ENCODE measurements at places on chromosomes 2 and 18.

DNA sequence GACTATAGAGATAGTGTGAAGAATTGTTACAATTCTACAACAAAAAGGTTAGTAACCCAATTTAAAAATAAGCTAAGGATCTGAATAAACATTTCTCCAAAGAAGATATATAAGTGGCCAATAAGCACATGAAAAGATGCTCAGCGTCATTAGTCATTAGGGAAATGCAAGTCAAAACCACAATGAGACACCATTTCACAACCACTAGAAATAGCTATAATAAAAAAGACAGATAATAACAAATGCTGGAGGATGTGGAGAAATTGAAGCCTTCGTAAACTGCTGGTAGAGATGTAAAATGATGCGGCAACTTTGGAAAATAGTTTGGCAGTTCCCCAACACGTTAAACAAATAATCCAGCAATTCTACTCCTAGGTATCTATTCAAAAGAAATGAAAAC is 366.5 kb upstream of the POU3F3 start:
- DNase-seq, result no peak

- peak; percentile 1 for DNase-seq
Observed at GRCh38 chr18:38545071-38545470, 979.5 kb upstream of the CELF4 start.

- DNase-seq, result no peak
Observed at GRCh38 chr2:9618410-9618809, 12.4 kb downstream of the YWHAQ start.

DNA sequence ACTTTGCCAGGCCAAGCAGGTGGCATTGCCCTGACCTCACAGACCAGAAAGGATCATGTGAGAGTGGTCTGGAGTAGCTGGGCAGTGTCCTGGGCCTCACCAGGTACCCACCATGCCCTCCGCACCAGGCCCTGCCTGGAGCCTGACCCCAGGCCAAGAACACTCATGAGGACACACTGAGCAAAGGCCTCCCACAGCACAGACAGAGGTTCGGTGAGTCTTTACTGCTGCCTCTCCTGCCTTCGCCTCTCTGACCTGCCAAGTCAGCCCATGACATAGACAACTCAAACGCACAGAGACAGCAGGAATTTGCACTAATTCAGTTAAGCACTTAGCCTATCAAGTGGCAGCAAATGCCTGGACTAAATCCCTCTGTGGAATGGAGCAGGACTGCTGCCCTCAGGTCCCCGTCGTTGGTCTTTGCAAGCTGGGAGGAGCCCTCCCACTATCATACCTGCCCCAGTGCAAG is 62.5 kb downstream of the RHOB start:
- DNase-seq, result no peak

GRCh38 chr2:37635504-37636380 is 35.7 kb downstream of the CDC42EP3 start:
- DNase-seq, result peak; percentile 71

DNA sequence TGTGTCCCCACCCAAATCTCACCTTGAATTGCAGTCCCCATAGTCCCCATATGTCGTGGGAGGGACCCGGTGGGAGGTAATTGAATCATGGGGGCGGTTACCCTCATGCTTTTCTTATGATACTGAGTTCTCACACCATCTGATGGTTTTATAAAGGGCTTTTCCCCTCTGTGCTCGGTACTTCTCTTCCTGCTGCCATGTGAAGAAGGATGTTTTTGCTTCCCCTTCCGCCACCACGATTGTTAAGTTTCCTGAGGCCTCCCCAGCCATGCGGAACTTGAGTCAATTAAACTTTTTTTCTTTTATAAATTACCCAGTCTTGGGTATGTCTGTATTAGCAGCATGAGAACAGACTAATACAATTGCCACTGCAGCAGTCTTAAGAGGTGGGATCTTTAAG is 134.9 kb downstream of the LTBP1 start:
- no peak for DNase-seq

DNA sequence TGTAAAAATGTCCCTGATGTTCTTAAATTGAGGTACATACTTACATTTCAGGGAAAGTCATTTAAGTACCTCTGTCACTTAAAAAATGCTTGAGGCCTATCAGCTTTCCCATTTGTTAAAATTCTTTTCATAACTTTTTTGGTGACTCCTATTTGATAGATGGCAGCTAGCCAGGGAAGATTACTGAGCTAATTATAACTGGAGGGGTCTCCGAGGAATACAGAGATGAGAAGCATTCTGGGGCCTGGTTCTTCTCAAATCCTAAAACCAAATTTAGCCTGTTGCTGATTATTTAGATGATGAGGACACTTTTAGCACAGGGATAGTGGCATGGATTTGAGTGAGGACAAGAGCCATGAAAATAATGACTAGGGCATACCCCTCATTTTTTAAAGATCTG is 4.8 kb downstream of the UGP2 start:
- peak; percentile 48 for DNase-seq

DNA sequence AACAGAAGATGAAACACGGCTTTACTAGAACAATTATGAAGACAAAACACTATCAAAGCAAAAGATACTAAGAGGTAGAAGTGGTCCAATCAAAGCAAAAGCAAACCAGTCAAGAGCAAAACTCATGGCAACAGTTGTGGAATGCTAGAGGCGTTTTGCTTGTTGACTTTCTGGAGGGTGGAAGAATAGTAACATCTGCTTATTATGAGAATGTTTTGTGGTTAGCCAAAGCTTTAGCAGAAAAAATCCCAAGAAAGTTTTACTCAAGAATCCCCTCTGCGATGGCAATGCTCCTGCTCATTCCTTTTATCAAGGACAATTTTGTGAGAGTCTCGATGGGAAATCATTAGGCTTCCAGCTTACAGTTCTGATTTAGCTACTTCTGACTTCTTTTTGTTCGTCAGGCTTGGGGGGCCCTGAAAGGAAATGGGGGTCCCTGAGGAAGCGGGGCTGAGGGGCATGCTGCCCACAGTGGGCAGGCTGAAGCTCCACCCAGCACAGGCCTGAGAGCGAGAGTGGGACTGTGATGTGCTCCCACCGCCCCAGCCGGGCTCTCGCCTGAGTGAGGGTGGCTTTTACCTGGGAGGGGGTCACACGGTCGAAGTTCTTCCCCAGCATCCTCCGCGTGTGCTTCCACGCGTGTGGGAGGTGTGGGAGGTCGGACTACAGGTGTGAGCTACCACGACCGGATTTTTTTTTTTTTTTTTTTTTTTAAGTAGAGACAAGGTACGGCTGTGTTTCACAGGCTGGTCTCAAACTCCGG is 49.0 kb upstream of the MC4R start:
- DNase-seq, result no peak

DNA sequence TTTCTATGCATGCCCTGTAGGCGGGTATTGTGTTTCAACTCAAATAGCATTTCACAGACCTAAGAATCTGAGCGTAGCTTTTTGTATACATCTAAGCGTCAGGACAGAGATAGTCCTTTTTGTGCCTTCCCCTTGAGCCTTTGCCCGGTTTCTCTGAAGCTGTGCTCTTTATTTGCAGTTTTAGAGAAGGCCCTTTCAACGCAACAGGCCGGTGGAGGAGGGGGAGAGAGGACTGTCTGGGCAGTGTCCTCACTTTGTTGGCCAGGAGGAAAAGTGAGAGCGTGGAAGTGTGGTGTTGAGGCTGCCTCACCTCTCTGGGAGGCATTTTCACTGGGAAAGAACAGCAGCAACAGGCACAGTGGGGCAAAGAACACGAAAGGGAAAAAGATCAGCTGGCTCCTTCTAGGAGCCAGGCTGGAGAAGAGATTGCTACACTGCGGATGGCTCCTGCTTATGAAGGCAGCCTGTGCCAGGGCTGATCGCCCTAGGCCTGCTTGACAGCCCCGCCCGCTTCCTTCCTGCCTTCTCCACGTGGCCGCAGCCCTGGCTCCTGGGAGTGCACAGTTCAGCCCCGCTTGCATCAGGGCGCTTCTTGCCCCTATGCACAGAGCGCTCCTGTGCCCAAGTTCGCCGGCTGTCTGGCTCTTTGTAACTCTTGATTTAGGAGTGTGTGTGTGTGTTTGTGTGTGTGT is 195.6 kb upstream of the POU3F3 start:
- DNase-seq, result no peak

DNA sequence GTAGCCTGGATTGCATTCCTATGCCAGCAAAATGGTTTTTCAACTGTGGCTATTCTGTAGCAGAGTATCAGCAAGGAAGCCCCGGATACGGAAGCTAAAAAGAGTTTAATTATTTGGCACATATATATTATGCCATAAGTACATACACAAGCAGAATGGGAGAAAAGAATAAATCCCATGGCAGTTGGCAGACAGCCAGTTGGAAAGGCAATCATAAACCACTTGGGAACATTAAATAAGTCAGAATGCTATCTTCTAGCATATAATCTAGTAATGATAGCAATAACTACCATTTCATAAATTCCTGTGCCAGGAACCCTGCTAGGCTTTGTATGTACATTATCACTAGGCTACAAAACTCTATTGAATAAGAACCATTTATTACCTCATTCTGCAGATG is 26.0 kb downstream of the GALNT5 start:
- DNase-seq, result no peak

GRCh38 chr18:48819781-48820482 is 130.8 kb downstream of the SMAD7 start:
- no peak for DNase-seq

- peak; percentile 63 for DNase-seq
Observed at GRCh38 chr2:61887717-61888266, 664 bp downstream of the CCT4 start.

DNA sequence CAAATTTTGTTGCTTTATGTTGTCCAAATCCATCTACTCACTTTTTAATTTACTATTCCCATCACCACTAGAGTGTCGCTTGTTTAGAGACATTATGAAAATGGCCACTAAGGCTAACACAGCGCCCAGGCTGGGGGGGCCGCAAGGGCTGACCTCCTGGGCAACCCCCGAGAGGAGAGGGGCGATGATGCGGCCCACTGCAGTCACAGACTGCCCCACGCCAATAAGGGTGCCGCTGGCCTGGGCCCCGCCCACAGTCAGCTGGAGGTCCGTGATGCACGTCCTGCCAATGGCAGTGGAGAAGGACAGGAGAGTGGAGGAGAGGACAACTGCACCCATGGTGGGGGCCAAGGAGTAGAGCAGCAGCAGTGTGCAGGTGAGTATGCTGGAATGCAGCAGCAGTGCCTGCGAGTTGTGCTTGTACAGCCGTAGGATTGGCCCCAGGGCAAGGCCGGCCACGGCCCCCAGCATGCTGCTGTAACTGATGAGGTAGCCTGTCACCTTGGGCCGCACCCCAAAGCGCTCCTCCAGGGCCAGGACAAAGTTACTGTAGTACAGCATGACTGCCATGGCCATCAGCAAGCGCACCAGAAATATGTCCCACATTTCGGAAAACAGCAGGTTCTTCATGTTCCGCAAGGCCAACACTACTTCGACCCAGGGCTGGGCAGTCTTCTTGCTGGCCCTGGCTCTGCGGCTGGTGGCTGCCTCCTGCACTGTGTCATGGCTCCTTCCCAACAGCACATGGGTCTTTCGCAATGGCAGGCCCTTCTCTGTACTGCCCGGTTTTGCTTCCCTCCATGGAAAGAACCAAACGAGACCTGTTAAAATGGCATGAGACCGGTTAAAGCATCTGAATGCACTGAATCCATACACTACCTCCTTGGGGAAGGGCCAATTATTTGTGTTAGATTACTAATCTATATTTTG is 43.2 kb upstream of the TMEM182 start:
- DNase-seq, result no peak

GRCh38 chr18:63963615-63964256 is 6.1 kb upstream of the SERPINB8 start:
- peak; percentile 79 for DNase-seq

GRCh38 chr2:100655936-100656534 is 93.2 kb downstream of the PDCL3 start:
- DNase-seq, result no peak

GRCh38 chr18:499776-500631 is 497 bp downstream of the COLEC12 start:
- peak; percentile 48 for DNase-seq

- peak; percentile 1 for DNase-seq
Observed at GRCh38 chr2:136766073-136766404, 694 bp downstream of the THSD7B start.

GRCh38 chr2:240885566-240885965 is 10.4 kb downstream of the MAB21L4 start:
- no peak for DNase-seq

DNA sequence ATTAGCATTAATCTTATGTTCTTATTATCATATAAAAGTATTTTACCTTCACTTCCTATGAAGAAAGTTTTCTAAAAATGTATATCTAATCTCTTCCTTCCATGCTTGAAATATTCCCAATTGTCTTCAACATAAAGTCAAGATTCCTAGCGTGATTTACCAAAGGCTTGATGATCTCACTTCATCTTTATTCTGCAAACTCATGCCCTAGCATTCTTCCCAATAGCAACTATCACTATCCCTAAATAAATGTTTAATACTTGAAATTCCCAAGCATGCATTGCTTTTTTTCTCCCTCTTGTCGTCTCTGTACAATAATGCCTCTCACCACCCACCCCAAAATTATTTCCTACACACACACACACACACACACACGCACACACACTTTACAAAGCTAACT is 125.8 kb downstream of the VWC2L start:
- no peak for DNase-seq

- no peak for DNase-seq
Observed at GRCh38 chr18:37006742-37007141, 177.8 kb downstream of the KIAA1328 start.

GRCh38 chr2:51329512-51329911 is 297.6 kb upstream of the NRXN1 start:
- no peak for DNase-seq

- no peak for DNase-seq
Observed at GRCh38 chr2:55962915-55963314, 39.3 kb upstream of the EFEMP1 start.

DNA sequence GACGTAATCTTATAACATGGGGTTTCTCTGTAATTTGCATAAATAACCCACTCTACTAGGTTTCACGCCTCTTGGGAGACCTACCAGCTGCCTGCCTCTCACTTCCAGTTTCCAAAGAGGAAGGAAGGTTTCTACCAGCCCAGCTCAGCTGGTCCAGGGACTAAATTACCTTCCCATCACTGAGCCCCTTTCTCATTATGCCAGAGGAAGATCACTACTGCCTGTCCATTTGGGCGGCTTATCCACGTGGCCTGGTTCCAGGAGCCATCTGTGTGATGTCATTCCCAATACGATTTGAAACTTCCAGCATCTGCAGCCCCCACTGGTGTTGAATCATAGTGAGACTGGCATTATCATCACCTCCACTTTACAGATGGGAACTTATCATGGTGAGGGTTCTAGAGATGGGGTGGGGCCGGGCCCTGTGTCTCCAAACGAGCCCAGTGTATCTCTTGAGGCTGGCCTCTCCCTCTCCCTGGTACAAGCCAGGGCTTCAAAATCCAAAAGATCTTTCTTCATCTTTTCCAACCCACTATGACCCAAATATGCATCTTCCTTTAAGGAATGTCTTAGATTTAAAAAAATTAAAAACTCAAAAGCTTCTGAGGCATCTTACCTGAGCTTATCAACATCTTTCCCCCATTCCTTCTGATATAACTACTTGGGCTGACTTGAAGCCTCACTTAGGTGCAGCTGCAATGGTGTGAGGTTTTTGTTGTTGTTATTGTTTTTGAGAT is 140.8 kb downstream of the DDX1 start:
- peak; percentile 11 for DNase-seq
